Adipose tissue (tissue), 3 donors: ENCODE measurements at places on chromosomes 12 and 14. TPM values are rescaled to one million over a fixed set of nuclear protein-coding genes. Genes with fewer than 3 reads are reported as not detected.

CHPT1 gene
- 50.3 TPM for polyA plus RNA-seq

ALX1 gene
- not detected for polyA plus RNA-seq

FBXW8 gene
- 3.9 TPM for polyA plus RNA-seq

FAM186B gene
- polyA plus RNA-seq, result 1.7 TPM

CCDC197 gene
- polyA plus RNA-seq, result not detected

GPR33 gene
- not detected for polyA plus RNA-seq

POTEG gene
- not detected for polyA plus RNA-seq

RIC8B gene
- polyA plus RNA-seq, result 7.6 TPM

SLC25A47 gene
- not detected for polyA plus RNA-seq

TESPA1 gene
- 0.67 TPM for polyA plus RNA-seq

GPR84 gene
- polyA plus RNA-seq, result 1.0 TPM

DBX2 gene
- 2.1 TPM for polyA plus RNA-seq

OLR1 gene
- polyA plus RNA-seq, result 2.4 TPM

BRI3BP gene
- polyA plus RNA-seq, result 1.5 TPM

SIRT4 gene
- 0.56 TPM for polyA plus RNA-seq

TSPAN19 gene
- not detected for polyA plus RNA-seq

SMCO2 gene
- polyA plus RNA-seq, result 0.10 TPM

TAS2R14 gene
- polyA plus RNA-seq, result not detected

SIX6 gene
- polyA plus RNA-seq, result not detected

RNASE3 gene
- polyA plus RNA-seq, result not detected

CLMN gene
- 19.7 TPM for polyA plus RNA-seq

KRT80 gene
- polyA plus RNA-seq, result 0.22 TPM

TUBA1A gene
- 154 TPM for polyA plus RNA-seq

P2RX7 gene
- 0.90 TPM for polyA plus RNA-seq

RBMS2 gene
- 12.6 TPM for polyA plus RNA-seq

BDKRB1 gene
- polyA plus RNA-seq, result 1.2 TPM

RAB2B gene
- polyA plus RNA-seq, result 5.5 TPM

PLBD1 gene
- 12.9 TPM for polyA plus RNA-seq

MIPOL1 gene
- 3.1 TPM for polyA plus RNA-seq

ESR2 gene
- 2.0 TPM for polyA plus RNA-seq

EIF2S3B gene
- polyA plus RNA-seq, result 0.51 TPM

LRCOL1 gene
- 0.18 TPM for polyA plus RNA-seq
